EL (cell line): ENCODE measurements at places on chromosomes 13 and 19.

- DNase-seq, result no peak
Observed at GRCh38 chr19:29606420-29606747, 301 bp downstream of the POP4 start.

DNA sequence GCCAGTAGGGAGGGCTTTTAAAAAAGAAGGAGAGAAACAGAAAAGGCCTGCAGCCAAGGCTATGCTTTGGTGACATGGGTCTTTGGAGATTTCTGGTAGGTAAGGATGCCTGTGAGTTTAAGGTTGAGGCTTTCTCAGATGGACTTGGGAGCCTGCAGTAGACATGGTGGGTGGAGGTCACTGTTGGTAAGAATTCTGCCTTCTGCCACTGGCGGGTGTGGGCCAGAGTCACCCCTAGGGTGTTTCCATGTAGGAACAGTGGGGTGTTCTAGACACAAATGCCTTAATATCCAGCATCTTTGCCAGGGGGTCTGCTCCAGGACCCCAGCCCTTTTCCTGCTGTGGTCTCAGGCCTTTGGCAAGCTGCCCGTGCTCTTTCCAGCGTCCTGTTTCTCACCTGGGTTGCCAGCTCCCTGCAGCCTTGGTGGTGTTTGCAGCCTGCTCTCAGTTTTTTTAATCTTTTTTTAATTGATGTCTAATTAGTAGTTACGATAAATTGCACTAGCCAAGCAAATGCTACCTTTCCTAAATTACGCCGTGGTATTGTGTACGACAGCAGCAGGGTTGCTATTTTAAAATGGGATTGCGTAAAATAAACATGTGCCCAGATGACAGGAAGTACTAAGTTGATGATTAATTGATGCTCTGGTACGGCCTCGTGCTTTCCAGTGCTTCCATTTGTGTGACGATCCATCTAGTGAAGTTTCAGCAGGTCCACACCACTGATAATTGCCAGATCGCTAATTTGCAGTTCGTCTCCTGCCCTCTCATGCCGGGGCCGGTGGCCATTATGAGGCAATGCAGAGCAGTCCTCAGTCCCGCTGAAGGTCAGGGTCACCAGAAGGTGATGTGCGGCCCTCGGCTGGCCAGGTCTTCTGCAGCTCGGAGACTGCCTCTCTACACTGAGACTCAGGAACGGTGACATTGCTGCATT lies 35.3 kb upstream of the NPAS1 start:
- DNase-seq, result peak; percentile 78

- DNase-seq, result peak; percentile 100
Observed at GRCh38 chr19:42075616-42076379, at the start of gene ZNF574. Gene ZNF574 (plus strand): TSS chr19:42076166. CDS start chr19:42078607, 2,441 bp downstream.

- DNase-seq, result no peak
Observed at GRCh38 chr13:98568918-98569317, 8.0 kb downstream of the STK24 start.

DNA sequence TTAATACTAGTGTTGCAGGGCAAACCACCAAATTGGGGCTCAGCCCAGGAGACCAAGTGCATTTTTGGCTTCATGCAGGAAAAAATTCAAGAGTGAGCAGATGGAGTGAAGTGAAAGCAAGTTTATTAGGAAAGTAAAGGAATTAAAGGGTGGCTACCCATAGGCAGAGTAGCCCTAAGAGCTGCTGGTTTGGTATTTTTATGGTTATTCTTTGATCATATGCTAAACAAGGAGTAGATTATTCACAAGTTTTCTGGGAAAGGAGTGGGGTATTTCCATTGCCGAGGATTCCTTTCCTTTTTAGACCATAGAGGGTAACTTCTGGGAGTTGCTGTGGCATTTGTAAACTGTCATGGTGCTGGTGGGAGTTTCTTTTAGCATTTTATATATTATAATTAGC lies 459.0 kb downstream of the KLF5 start:
- no peak for DNase-seq

- peak; percentile 31 for DNase-seq
Observed at GRCh38 chr19:31347828-31348392, 1.3 kb downstream of the TSHZ3 start.

GRCh38 chr19:57037556-57037955 lies 82.2 kb upstream of the USP29 start:
- DNase-seq, result no peak

DNA sequence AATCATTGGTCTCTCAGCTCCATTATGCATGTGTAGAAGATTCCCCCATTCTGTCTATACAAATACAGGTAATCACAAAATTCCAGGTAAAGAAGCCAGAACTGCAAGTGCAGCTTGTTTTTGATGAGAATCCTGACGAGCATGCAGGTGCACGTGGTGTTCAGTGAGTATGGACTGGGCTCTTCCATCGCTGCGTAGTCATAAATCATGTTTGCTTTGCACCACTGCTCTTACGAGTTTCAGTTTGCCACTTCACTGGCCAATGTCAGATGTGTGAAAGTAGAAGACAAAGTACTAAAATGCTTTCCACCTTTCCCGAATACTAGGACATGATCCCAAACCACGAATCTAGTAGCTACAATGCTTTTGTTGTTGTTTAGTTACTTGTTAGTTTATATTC lies 390.7 kb downstream of the LIG4 start:
- no peak for DNase-seq

DNA sequence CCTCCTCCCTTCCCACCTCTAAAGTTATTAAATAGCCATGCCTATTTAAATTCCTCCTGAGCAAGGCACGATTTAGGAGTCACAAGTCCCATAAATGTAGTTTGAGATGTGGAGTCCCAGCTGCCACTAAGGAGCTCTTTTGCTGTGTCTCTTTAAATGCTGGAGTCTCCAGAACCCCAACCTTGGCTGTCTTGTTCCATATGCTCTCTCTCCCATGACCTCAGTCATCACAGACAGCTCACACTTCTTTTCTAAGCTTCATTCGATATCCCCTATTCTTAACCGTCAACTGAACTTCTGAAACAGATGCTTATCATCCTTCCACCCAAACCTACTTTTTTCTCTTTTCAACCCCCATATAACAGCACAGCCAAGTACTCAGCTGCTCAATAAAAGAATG lies 197.1 kb downstream of the VWA8 start:
- DNase-seq, result no peak

DNA sequence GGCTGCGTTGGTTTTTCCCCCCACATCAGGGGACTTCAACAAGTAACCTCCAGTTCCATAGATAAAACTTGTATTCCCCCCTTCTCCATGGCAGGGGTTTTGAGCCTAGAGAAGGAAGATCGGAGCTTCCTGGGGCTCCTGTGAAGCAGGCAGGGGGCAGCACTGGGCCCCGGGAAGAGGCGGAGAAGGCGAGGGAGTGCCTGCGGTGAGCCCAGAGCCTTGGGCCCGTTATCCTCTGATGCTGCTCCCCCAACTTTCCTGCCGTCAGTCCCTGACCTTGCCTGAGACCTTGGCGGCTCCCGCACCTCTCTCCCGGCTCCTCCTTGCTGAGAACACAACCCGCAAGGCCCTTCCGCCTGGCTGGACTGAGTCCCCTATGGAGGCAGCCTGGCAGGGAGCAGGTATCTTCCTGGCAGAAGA lies 2.5 kb downstream of the LIPE start:
- no peak for DNase-seq

- no peak for DNase-seq
Observed at GRCh38 chr19:41928754-41929535, 696 bp upstream of the ERFL start.

GRCh38 chr19:16571822-16572331 lies 338 bp downstream of the SLC35E1 start:
- peak; percentile 33 for DNase-seq

- no peak for DNase-seq
Observed at GRCh38 chr13:110471156-110471832, 90.2 kb downstream of the RAB20 start.

DNA sequence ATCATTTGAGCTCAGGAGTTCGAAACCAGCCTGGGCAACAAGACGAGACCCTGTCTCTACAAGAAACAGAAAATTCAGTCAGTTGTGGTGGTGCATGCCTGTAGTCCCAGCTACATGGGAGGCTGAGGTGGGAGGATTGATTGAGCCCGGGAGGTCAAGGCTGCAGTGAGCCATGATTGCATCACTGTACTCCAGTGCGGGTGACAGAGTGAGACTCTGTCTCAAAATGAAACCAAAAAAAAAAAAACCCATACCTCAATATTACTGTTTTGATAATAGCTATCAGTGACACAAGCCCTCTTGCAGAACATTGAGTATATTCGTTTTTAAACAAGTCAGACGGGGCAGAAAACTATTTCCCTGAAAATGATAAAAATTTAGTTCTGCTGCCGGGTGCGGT lies 16.2 kb downstream of the ZNF791 start:
- DNase-seq, result no peak

DNA sequence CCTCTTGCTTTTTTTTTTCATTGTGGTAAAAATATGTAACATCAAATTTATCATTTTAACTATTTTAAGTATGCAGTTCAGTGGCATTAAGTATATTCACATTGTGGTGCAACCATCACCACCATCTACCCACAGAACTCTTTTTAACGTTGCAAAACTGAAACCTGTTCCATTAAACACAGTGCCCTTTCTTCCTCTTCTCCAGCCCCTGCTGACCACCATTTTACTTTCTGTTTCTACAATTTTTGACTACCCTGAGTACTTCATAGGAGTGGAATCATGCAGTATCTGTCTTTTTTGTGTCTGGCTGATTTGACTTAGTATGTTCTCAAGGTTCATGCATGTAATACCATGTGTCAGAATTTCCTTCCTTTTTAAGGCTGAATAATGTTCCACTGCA lies 153.1 kb downstream of the FGF9 start:
- no peak for DNase-seq

DNA sequence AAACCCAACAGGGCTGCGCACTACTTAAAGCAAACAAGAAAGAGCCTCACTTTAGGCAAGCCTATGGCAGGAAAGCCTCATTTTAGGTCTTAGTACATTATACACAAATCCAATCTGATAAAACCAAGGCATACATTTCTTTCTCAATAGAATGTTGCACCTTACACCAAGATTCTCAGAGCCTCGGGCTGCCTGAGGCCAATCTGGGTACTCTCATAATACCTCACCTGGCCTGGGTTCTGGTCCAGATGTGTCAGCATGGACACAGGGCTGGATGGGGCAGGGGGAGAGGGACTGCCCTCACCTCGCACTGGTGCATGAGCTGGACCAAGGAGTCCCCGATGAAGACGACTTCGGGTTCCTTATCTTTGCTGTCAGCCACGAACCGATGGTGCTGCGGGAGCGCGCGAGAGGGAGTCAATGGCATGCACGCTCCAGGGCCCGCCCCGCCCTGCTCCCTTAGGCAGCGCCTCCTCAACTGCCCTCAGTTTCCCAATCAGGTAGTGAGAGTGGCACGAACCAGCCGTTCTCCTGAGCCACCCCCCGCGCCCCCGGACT lies at the start of gene PRR19:
TSS of gene PRR19 (plus strand) at position 487 of the 558 bp plus-strand sequence. CDS start 7,453 bp downstream, outside the sequence.
- DNase-seq, result no peak

- peak; percentile 36 for DNase-seq
Observed at GRCh38 chr19:46296722-46297461, at the start of gene HIF3A. Gene HIF3A (plus strand): TSS chr19:46297042. CDS start chr19:46297077, 35 bp downstream.

DNA sequence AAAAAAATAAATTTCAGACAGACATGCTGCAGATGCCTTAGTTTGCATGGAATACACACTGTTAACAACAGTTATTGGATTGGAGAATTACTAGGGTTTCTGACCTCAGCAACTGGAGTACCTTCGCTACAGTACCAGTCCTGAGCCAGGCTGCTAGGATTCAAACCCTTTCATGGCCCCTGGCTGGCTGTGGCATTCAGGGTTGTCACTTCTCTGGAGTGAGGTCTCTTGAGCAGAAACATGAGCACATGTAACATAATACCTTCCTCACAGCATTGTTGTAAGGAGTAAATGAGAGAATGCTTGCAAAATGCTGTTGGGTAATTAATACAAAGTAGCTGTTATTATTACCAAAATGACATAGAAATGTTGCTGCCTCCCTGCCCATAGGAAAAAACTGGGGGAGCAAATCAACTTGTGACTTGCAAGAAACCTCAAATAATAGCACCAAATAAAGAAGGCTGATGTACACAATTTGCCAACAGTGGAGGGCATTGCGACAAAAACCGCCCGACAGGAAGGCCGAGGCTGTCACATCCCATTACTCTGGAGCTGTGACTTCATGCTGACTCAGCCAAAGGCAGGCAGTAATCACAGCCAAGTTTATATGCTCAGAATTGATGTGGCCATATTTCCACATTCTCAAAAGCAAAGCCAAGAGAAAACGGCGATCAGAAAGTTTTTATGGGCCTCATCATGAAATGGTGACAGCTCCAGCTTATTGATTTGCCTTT lies 100.4 kb downstream of the RFC3 start:
- peak; percentile 82 for DNase-seq

- no peak for DNase-seq
Observed at GRCh38 chr19:17926044-17926443, 6.8 kb upstream of the CCDC124 start.

DNA sequence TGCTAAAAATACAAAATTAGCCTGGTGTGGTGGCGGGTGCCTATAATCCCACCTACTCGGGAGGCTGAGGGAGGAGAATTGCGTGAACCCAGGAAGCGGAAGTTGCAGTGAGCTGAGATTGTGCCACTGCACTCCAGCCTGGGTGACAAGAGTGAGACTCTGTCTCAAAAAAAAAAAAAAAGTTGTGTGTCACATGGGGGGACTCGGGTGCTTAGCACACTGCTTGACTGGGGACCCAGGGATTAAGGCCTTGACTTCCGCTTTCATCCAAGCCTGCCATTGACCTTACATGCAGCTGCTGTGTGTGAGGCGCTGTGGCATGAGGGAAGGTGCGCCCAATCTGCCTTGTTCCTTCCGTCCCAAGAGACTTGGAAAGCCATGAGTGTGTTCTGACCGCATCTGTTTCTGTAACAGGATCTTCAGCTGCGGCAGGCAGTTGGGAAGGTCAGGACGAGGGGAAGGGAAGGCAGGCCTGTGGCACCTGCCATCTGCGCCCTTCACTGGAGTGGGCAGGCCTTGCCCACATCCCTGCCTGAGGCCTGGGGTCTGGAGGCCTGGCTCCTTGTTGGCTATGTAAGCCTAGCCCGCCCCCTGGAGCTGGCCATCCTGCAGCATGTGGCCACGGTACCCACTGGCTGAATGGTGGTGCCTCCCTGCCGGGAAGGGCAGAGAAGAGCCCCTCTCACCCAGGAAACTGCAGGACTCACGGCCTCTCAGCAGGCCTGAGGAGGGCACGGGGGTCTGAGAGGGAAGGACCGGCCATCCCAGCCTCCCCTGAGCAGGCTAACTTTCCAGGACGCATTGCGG lies 23.0 kb downstream of the PPP1R37 start:
- DNase-seq, result no peak

DNA sequence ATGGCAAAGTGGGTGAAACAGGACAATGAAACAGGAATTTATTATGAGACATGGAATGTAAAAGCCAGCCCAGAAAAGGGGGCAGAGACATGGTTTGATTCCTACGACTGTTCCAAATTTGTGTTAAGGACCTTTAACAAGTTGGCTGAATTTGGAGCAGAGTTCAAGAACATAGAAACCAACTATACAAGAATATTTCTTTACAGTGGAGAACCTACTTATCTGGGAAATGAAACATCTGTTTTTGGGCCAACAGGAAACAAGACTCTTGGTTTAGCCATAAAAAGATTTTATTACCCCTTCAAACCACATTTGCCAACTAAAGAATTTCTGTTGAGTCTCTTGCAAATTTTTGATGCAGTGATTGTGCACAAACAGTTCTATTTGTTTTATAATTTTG lies 8.6 kb downstream of the CLN5 start:
- DNase-seq, result no peak

GRCh38 chr13:27403727-27404385 lies 20.6 kb upstream of the GTF3A start:
- DNase-seq, result no peak

GRCh38 chr13:110194451-110194850 lies 112.5 kb downstream of the COL4A1 start:
- no peak for DNase-seq

GRCh38 chr13:106376401-106377112 lies 158.9 kb downstream of the EFNB2 start:
- peak; percentile 96 for DNase-seq
